Eye (tissue), 1 donor: ENCODE measurements at places on chromosomes 1 and 21.

DNA sequence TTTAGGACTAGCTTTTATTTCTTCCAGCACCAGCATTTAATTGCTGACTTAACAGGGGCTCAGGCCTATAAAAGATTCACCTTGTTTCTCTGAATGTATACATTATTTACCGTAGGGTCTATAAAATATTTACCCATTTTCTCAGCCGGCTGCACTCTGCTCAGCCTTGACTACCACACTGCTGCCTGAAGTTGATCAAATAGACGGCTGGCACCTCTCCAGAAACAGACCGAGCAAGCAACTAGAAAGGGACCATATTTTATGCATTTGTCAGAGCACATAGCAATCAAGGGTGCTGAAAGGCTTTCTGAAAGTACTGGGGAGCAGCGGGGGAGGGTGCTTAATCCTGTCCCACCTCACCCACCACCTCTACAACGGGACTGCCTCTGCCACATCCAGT is 64.7 kb upstream of the FGGY start:
- DNase-seq: peak; percentile 66

GRCh38 chr21:26782747-26783146 is 62.5 kb downstream of the ADAMTS1 start:
- DNase-seq: no peak

DNA sequence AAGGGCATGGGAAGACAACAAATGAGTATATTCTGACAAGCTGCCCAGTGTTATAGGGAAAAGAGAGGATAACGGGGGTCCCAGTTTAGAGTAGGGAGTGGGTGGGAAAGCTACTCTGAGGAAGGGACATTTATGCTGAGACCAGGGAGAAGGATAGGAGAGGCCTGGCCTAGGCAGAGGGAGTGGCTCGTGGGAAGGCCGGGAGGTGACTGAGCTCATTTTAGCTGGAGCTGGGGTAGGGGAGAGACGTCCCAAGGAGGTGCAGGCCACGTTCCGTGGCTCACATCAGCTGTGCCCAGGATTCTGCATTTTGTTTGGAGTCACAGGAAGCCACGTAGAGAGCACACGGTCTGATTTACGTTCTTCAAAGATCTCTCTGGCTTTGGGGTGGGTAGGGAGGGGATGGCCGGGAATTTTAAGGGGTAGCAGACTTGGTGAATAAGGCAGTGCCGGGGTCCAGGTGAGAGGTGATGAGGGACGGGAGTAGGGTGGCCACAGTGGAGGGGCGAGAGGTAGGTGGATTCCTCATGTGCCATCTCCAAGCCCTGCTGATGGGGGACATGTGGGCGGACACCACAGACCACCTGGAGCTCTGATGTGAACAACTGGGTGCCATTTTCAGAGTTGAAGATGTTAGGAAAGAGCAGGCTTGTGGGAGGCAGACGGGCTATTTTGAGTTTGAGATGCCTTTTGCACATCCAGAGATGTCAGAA is 4.7 kb downstream of the TINAGL1 start:
- no peak for DNase-seq

DNA sequence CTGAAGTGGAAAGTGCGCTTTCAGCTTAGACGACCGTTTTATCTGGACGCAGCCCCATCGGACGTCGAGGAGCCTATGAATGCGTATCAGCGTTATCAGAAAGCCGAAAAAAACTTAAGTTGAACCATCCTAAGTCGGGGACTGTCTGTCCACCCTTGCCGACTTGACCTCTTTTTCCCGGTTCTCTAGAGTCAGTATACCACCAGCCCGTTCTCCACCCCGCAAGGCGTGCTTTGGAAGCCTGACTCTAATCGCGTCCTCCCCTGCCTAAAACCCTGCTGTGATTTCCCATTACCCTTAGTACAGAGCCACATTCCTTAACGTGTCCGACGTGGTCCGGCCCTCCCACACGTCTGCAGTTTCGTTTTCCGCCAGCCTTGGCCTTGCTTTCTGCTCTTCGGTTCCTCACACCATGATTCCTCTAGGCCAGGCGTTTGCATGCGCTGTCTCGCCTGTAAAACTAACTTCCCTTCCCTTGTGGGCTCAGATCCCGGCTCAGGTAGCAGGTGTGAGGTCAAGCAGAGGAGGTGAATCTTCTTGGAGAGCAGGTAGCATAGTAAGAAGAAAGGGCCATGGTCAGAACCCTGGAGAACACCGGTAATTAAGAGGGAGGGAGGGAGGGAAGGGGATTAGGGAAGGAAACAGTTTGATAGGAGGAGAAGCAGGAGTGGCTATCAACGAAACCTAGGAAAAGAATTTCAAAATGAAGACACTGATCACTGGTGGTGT is 865 bp downstream of the ADPRS start:
- no peak for DNase-seq

- no peak for DNase-seq
Measured at GRCh38 chr1:113545626-113546025, 155.3 kb downstream of the MAGI3 start.

GRCh38 chr1:18253093-18253492 is 145.5 kb downstream of the IGSF21 start:
- DNase-seq: no peak

DNA sequence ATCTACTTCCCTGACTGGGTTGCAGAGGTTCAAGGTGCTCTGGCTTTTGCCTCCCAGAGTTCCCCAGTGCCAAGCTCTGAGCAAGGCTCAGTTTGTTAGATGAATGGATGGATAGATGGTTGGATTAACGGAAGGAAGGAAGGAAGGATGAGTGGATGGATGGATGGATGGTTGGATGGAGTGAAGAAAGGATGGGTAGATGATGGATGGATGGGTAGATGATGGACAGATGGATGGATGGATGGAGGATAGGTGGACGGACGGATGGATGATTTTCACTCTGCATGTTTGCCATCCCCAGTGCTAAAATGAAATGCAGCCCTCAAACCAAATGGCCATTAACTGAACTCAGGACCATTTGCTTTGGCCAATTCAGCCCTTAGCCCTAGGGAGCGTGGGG is 27.4 kb upstream of the TENT5C start:
- DNase-seq: no peak

DNA sequence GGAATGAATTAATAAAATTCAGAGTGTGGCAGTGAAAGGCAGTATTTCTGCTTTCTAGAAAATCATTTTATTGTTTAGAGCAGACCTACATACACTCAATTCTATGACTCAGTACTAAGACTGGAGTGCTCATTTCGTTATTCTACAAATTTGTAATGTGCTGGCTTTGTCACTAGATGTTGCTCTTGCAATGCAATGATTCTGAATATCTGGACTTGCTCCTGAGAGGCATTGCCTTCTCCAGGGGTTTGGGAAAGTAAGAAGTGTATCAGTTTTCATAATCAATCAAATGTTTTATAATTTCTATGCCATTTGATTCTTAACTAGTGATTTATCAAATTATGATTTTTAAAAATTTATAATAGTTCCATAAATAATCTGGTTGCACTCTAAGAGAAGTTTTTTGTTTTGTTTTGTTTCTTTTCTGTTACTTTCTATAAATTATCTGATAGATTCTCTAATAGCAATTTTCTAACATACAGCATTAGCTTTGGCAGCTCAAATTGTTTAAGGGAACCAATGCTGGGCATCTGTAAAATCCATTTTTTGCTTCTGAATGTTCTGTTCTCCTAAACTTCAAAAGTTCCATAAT is 280.5 kb upstream of the SGIP1 start:
- peak; percentile 83 for DNase-seq

DNA sequence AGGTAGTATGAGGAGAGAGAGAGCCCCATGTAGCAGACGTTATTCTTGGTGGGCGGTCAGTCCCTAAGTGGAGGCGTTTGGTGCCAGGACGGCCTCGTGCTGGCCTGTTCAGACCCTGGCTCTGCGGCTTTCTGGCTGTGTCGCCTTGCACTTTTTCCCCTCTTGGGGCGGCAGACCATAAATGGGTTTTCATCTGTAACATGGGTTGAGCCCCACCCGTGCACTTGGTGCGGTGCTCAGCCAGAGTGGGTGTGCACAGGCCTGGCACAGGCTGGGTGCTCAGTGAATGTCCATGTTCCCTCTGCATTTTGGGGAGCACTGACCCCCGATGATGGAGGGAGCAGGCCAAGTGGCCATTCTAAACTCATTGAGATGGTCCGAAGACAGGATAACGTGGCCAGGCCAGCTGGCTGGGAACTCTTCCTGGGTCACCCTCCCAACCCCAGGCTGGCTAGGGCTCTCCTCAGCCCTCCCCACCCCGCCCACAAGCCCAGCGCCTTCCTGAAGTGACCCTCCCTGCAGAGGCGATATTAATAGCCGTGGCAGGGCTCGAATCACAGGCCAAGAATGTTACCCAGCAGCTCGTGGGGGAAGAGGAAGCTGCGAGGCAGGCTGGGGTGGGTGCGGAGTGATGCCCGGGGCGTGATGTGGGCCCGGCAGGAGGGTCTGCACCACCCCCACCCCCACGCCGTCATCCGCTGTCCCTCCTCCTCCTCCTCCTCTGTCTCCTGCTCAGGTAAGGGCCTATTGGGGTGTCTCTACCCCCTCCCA is 78.5 kb downstream of the ARHGEF10L start:
- no peak for DNase-seq

GRCh38 chr1:222048094-222048595 is 306.3 kb upstream of the DUSP10 start:
- peak; percentile 66 for DNase-seq

DNA sequence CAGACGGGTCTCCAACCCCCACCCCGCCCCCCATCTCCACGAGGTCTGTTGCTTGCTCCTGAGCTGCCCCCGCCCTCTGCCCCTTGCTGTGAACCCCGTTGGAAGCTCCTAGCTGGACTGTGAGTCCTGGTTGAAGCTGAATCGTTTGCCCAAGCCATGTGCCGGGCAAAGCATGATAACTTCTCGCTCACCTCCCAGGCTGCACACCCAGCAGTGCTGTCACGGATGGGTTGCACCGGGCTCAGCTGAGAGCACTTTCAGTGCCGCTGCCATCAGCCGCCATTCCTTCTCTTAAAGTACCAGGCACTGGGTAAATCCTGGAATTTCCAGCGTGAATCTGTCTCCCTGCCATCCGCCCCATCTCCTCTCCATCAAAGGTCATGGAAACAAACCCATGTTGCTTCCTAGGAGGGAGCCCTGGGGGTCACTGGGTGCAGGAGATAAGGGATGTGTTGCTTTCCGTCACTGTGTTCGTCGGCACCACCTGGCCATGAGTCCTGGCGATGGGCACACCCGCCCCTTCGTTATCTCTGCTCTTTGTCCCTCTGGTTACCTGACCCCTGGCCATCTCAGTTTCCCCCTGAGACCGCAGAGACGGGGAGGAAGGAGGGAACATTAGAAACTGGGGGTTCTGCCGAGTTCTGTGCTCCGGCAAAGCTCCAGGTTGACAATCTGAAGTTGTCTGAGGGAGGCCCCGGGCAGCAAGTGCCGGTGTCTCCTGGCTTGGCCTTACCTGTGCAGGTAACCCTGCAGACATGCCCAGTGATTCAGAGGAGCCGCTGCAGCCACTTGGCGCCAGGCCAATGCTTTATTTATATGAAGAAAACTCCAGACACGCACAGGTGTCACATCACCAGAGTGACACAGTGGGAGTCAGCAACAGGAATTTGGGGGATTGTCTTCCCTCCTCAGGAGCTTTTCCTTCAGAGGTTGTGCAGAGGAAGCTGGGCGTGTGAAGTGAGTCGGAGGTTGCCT is 2.7 kb downstream of the PDE9A start:
- DNase-seq: no peak

GRCh38 chr21:35520302-35520701 is 471.2 kb upstream of the RUNX1 start:
- DNase-seq: no peak

- DNase-seq: no peak
Measured at GRCh38 chr1:226535666-226536065, 12.9 kb upstream of the STUM start.

DNA sequence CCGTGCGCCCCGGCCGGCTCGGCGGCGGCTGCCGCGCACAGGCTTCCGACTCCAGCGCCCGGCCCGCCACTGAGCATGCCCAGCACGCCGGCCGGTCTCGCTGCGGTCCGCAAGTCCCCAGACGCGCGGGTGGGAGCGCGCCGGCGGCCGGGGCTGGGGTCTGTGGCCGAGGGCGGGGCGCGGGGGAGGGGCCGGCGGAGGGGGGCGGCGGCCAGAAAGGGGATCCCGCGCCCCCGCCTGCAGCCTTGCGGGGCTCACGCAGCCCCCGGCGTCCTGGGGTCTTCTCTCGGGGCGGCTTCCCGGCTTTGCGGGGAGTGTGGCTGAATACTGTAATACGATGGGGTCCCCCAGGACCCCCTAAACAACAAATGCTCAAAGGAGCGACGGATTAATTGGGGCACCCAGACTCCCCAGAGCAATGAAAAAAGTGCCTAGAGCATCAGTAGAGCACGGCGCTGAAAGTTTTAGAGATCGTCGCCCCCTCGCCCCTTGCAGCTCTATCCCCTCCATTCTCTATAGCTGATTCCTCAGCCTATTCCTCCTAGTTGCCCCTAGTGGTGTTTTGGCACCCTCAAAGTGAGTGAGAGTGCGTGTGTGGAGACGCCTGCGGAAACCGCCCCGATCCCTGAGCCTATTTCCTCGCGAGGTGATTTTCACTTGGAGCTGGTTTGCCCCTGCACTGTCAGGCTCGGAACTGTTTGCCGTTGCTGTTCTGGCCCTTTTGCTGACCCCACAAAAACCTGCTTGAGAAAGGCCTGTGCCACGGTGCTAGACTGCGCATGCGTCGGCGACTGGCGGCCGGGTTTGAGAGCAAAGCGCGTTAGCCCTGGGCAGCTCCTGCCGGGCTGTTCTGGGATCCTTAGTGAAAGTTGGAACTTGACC is at the start of gene VAV3:
Gene VAV3 (minus strand): TSS at position 71 of the 882 bp plus-strand sequence. CDS start 311 bp downstream, outside the sequence.
- DNase-seq: peak; percentile 93

- DNase-seq: peak; percentile 64
Measured at GRCh38 chr1:22805672-22806038, 95.0 kb downstream of the EPHB2 start.

- DNase-seq: no peak
Measured at GRCh38 chr21:31696424-31696823, 35.5 kb downstream of the SCAF4 start.

GRCh38 chr1:212749821-212750535 is 41.6 kb downstream of the NSL1 start:
- DNase-seq: peak; percentile 74

DNA sequence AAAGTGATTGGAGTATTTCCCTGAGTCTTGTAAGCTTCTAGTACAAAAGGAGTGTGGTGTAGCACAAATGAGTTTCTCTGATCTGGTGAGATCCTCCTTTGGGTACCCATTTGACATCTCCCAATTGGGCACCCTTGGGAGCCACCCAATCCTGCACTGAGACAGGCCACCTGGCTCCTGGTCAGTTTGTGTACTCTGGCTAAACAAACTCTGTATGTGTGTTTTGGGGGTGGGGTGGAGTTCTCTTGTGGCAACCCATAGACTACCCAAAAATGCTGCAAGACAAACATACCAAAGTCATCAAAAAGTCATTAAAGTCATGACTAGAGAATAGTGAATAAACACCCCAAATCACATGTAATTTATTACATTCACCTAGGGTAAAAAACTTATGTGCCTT is 8.4 kb upstream of the HIVEP3 start:
- no peak for DNase-seq

GRCh38 chr1:65421351-65422025 is 1.0 kb downstream of the LEPR start:
- no peak for DNase-seq

DNA sequence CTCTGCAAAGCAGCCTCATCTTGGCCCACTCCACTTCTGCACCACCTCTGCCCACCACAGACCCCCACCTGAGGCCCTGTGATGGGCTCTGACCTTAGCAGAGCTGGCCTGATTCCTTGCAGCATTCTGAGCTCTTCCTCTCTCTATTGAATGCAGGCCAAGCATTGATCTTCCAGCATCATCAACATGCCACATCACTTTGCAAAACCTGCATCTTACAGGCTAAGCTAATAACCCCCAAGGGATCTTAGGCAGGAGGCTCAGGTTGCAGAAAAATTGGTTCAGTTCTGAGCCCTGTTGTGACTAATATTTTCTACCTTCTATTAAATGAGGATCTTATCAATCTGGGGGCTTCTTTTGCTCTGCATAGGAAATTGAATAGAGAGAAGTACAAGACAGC is 78.7 kb downstream of the ATP1A1 start:
- no peak for DNase-seq
